ENCODE measurements at places on chromosomes 7 and 10.

GRCh38 chr10:78742730-78743615 is 325.8 kb upstream of the ZMIZ1 start:
- no peak for DNase-seq

- no peak for DNase-seq
Measured at GRCh38 chr7:100089458-100090196, 858 bp downstream of the COPS6 start.

- DNase-seq, result no peak
Measured at GRCh38 chr10:125084191-125084613, 76.2 kb downstream of the CTBP2 start.

DNA sequence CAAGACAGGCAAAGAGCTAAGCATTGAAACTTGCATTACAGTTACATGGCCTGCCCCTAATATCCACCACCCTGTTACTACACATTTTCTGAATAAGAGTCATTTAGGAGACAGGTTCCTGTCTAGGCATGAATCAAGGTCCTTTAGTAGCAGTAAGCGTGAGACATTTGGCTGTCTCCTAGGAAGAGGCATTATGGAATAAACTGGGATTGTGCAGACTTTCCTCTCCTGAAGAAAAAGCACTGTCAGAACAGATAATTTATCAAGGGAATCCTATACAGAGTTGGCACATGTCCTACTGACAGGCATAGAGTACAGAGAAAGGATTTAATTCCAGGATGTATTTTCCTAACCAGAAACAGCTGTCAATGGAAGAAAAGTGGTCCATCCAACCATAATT is 111.9 kb downstream of the INHBA start:
- no peak for DNase-seq

- DNase-seq, result no peak
Measured at GRCh38 chr7:127208351-127208750, 44.4 kb downstream of the GRM8 start.

GRCh38 chr10:103718247-103718620 is 137.1 kb downstream of the SH3PXD2A start:
- DNase-seq, result no peak

- DNase-seq, result no peak
Measured at GRCh38 chr7:34341326-34341725, 316.7 kb upstream of the NPSR1 start.

DNA sequence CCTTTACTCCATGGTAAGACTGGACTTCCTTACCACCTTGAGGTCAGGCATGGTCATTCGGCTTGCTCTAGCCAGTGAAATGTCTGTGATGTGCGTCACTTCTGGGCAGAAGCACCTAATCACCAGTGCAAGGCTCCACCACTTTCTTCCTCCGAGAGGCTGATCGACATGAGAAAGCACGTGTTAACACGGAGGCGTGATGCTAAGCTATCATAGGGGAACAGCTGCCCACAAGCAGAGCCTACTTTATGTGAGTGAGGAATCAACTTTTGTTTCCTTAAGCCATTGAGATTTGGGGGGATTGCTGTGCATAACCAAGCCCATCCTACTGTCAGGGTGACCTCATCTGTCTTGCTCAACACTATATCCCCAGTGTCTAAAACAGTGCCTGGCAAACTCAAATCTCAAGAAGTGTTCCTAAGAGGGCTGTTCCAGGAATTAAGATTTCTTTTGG is 23.1 kb upstream of the SAR1A start:
- DNase-seq, result no peak

DNA sequence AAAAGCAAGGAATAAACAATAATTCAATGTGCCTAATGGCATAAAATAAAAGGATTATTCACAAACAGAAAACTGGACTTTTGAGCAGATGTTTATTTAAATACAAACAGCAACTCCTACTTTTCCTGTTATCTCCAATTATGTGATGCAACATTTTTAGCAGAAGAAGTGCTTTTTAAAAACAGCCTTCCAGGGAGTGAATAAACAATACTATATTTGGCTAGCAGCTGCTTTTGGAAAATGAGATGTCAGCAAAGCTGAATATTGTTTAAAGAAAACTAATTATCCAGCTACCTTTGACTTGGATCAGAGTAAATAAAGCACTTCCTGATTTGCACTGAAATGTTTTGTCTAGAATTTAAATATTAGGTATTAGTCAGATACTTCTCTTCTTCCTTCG is 23.2 kb downstream of the CDK1 start:
- DNase-seq, result no peak

DNA sequence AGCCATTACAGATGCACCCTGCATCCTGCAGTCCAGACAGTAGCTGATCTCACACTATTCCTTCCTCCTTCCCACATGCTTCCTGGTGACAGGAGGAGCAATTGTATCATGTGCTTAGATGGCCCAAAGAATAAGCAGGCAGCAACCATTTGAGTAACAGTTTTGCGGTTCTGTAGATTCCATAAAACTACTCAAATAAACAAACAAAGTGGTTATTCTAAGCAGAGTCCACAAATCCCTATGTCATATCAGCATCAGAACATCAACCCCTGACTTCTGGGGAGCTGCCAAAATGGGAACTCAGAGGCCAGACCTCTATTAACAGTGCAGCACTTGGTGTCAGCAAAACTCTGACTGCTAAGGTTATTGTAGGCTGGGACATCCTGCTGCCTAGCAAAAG is 226.0 kb downstream of the SORCS1 start:
- no peak for DNase-seq

DNA sequence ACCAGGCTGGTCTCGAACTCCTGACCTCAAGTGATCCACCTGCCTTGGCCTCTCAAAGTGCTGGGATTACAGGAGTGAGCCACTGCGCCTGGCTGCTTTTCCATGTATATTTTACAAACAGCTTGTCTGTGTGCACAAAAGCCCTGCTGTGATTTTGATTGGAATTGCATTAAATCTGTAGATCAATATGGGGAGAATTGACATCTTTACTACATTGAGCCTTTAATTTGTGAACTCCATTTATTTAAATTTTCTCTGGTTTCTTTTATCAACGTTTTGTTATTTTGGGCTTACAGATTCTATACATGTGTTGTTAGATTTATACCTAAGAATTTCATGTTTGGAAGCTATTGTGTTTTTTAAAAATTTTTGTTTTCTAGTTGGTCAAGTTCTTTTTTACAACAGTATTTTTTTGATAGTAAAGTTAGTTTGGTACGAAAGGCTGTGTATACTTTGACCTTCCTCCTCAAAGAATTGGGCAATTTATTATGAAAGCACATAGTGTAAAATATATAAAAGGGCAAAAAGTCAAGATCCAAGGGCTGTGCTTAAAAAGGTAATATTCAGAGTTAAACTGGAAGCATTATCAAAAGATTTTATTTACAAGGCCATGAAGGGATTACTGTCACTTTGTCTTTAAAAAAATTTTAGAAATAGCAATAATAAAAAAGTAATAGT is 92.8 kb downstream of the STK31 start:
- no peak for DNase-seq

GRCh38 chr10:44774676-44775401 is 136.3 kb upstream of the TMEM72 start:
- DNase-seq, result no peak

DNA sequence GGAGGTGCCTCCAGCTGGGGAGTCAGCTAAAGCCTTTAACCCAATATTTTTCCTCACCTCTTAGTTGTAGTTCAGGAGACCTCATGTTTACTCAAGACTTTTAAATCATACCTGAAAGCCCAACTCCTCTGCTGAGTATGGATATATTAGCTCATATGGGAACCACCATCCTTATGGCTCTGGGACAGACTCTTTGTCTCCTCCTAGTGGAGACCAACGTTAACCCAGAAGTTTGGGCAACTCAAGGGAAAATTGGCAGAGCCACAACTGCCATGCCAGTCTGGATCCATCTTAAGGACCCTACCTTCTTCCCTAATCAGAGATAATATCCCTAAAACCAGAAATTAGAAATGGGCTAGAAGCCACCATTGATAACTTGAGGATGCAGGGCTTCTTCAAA is 80.8 kb downstream of the TMEM106B start:
- DNase-seq, result no peak

GRCh38 chr10:34821587-34822585 is 6.8 kb upstream of the PARD3 start:
- DNase-seq, result no peak

DNA sequence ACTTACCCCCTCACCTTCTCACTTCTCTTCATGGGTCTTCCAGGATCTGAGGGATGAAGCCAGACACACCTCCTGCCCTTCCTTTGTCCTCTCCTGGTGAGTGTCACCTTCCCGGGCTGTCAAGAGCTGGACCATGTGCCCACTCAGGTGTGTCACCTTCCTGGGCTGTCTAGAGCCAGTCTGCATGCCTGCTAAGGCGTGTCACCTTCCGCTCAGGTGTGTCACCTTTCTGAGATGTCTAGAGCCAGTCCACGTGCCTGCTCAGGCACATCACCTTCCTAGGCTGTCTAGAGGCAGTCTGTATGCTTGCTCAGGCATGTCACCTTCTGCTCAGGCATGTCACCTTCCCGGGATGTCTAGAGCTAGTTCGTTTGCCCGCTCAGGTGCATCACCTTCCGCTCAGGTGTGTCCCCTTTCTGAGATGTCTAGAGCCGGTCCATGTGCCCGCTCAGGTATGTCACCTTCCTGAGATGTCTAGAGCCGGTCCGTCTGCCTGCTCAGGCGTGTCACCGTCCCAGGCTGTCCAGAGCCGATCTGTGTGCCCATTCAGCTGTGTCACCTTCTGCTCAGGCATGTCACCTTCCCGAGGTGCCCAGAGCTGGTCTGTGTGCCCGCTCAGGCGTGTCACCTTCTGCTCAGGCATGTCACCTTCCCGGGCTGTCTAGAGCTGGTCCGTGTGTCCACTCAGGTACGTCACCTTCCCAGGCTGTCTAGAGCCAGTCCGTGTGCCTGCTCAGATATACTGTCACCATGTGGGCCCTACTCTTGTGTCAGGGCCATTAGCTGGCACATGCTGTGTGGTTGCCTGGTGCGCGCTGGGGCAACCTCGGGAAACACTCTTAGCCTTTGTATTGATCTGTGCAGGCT is 245.3 kb downstream of the EBF3 start:
- DNase-seq, result no peak

DNA sequence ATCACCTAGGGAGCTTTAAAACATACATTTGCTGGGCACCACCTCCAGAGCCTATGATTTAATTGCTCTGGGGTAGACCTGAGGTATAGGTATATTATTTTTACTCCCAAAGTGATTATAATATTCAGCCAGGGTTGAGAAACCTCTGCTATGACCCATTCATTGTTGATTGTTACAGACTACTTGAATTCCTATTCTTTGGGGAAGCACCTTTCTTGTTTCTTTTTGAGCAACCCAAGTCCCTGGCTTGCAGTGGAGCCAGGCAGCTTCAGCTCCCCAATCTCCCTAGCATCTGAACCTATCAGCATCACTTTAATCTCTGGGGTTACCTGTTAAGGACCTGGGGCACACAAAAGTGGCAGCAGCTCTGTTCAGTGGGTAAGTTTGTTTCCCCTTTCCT is 8.6 kb downstream of the PRKG1 start:
- no peak for DNase-seq

- DNase-seq, result no peak
Measured at GRCh38 chr7:80971225-80971624, 52.4 kb upstream of the SEMA3C start.

DNA sequence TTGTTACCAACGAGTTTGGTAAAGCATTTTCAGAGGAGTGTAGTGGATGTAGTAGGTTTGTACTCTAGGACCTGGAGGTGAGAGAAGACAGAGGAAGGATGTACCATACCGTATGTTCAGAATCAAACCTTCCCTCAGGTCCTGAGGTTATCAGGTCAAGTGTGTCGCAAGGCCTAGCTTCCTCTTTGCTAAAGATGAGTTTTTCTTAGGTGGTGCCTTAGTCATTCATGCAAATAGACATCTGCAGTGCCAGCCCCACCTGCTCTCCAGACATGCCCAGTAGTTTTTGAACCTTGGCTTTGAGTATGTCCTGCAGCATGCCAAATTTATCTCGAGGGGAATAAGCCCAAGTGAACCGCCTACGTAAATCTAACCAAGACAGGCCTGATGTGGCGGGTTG is 71.3 kb downstream of the HDAC9 start:
- peak; percentile 48 for DNase-seq

- DNase-seq, result no peak
Measured at GRCh38 chr7:93530701-93531100, 43.8 kb downstream of the CALCR start.

- DNase-seq, result no peak
Measured at GRCh38 chr7:110502888-110503465, 588.0 kb upstream of the LRRN3 start.

- no peak for DNase-seq
Measured at GRCh38 chr7:143408252-143408685, 387 bp downstream of the EPHA1 start.

DNA sequence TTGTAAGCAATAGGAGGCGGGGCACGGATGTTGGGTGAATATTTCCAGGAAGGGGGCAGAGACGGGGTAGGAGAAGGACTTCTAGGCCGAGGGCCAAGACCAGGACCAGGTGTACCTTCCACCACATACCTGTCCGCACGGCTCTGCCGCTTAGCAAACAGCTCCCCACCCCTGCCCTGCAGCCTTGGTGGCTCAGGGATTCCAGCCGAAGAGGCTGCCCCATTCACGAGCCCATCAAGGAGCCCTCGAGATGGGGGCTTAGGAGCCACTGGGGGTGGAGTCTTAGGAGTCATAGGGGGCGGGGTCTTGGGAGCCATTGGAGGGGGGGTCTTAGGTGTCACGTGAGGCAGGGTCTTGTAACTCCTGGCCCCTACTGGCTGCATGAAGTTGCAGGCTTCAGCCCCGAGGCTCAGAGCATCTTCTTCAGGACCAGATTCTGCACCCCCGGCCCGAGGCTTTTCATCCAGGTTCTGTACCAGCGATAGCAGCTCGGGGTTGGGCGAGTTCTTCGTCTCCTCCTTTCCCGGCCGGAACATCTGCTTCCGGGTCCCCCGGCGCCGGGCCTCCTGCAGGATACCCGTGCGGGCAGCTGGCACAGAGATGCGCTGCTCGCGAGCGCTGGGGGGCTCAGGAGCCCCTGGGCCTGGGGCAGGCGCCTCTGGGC is 6.1 kb upstream of the MYOZ1 start:
- DNase-seq, result no peak

DNA sequence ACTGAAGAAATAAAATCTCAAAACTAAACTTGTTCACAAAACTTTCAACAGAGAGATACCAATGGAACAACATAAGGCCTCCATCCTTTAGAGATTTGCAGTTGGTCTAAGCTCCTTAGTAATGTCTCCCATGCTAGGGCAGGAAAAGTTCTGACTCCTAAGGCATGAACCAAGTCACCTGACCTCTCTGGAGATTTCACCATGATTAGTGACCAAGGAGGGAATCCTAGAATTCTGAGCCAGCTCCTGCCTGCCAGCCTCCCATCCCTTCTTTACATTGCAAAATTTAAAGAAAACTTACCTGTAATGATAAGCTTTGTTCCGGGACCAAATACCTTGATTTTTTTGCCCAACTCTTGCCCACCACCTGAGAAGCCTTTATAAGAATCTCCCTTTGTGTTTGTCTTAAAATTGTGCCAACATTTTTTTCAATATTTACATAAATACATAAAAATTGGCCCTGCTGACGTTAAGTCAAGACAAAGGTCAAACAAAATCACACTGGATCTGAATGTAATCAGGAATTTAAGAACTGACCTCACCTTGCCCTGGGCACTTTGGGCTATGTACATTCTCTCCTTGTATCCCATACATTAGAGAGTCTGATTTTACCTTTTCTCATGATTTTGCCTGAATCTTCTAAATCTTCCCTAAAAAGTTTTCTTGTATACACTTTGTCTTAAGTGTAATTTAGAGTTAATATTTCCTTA is at the start of gene TARP:
TSS of gene TARP (minus strand) at position 351 of the 710 bp plus-strand sequence.
- no peak for DNase-seq

GRCh38 chr10:95229724-95230627 is 35.9 kb downstream of the ACSM6 start:
- DNase-seq, result no peak

GRCh38 chr10:100731407-100732240 is 13.8 kb upstream of the PAX2 start:
- no peak for DNase-seq
